ENCODE measurements at places on chromosomes 16 and 17.
A peak's percentile ranks its signal among the peaks of the same experiment; 100 is the strongest.

- peak; percentile 44 for DNase-seq
Observed at GRCh38 chr17:16287563-16288027, 65.7 kb downstream of the CENPV start.

DNA sequence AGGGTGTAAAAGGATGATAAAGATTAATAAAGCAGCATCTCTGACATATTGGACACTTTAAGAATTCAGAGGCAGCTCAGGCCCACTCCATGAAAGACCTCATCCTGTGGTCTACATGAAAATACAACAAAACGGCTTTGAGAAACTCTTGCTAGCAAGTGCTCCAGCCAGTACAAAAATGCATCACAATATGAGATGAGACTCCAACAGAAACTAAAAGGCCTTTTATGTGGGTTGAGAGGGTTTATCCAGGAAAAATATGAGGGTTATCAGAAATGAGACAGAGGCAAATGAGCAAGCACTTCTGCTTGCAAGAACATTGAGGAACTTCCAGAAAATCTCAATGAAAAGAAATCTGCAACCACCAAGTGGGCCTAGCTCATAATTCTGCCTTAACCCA lies 65.7 kb downstream of the LITAF start:
- no peak for DNase-seq

- no peak for DNase-seq
Observed at GRCh38 chr17:216625-217024, 35.2 kb upstream of the DOC2B start.

- peak; percentile 27 for DNase-seq
Observed at GRCh38 chr16:57358527-57359095, at the start of gene CCL22. TSS of gene CCL22 (plus strand) at chr16:57358783. CDS start at chr16:57358817, 34 bp downstream.

DNA sequence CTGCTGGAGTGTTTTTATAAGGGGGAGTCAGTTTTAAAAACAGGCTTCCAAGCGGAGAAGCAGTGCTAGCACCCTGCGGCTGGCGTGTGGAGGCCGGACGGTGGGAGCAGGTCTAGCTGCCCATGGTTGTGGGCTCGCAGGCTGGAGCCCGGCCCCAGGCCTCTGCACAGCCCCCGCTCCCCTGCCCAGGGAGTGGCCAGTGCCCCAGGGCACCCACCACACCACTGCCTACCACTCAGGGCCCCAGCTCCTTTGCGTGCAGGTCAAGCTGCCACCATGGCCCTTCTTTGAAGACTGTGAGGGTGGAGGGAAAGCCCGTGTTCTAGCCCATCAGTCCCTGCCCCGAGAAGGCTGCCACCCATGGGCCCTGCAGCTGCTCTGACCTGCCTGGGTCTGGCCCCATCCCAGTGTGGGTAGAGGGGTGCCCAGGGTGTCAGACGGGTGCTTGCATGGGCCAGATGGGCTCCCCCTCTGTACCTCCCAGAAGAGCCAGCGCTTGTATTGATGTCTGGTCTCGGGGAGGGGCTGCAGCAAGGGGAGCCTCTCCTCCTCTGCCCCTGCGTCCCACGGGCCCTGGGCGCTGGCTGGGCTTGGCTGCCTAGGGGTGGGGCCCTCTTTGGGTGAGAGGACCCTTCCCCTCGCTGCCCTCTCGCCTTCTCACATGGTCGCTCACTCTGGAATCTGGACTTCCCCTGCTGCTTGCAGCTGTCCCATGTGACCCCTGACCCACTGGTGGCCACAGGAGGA lies 1.5 kb upstream of the NUDT16L1 start:
- DNase-seq = no peak

DNA sequence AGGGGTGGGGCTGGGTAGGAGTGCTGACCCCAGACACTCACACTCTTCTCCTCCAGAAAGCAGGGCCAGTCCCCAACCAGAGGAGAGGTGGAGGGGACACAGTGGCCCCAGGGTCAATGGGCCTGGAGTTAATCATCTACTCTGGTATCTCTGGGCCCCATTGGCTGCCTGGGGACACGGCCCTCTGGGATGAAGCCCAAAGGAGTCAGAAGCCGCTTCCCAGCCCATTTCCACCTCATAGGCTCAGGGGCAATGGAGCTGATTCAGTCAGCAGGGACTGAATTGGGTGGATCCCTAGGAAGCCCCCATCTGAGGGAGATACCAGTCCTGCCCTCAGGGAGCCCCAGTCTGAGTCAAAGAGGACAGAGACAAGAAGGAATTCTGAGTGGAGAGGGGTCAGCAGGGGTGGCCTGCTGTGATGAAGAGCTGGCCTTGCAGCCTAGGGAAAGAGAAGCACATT lies 2.9 kb upstream of the NAGS start:
- no peak for DNase-seq

DNA sequence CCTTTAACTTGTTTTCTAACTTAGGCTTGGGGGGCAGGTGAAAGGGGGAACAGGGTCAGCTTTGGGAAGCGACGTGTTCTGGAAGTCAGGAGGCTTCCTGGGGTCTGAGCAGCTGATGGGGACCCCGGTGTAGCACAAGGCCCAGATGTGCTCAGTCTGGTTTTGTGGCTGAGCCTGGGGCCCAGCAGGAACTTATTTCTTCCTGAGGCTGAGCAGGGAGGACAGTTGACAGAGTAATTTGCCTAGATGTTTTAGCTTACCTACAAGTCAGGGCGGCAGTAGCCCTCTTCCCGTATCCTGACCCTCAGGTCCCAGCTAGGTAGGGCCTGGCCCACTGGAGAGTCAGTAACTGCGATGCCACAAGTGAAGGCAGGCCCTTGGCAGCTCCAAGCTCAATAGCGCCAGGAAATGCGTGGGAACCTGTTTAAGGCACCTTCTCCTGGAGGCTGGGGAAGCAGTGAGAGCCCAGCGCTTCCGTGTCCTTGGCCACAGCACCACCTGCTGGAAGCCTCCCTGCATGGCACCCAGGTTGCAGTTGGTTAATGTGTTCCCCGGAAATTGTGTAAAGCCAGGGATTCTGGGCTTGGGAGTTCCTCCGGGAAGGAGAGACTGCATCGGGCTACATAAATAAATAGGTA lies 5.2 kb downstream of the CCR7 start:
- peak; percentile 82 for DNase-seq

- no peak for DNase-seq
Observed at GRCh38 chr16:74315059-74315458, 18.4 kb downstream of the PSMD7 start.

GRCh38 chr16:49876716-49877129 lies 20.8 kb upstream of the ZNF423 start:
- DNase-seq = no peak

GRCh38 chr16:8941718-8942344 lies 21.9 kb downstream of the USP7 start:
- peak; percentile 40 for DNase-seq

DNA sequence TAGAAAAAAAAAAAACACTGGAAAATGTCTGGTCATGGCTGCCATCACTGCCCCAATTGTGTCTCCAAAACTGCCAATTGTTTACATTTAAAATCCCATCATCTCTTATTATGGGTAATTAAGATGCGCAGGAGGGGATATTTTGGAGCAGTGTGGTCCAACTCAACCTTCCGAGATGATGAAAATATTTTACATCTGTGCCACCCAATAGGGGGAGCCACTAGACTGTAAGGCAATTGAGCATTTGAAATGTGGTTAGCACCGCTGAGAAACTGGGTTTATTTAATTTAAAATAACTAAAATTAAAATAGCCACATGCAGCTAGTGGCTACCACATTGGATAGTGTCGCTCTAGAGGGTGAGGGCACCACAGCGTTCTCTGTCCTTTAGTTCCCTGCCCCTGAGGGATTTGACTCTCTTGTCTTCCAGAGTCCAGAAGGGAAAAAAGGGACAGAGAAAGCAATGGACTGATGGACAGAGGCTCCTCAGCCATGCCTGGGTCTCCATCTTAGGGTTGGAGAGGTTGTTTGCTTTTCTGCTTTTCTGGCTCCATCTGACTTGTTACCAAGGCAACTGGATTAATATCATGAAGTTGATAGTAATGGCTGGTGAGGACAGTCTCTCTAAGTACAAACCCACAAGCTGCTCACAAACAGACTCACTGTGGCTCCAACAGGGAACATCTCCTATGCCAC lies 3.5 kb downstream of the MPO start:
- DNase-seq = peak; percentile 36

DNA sequence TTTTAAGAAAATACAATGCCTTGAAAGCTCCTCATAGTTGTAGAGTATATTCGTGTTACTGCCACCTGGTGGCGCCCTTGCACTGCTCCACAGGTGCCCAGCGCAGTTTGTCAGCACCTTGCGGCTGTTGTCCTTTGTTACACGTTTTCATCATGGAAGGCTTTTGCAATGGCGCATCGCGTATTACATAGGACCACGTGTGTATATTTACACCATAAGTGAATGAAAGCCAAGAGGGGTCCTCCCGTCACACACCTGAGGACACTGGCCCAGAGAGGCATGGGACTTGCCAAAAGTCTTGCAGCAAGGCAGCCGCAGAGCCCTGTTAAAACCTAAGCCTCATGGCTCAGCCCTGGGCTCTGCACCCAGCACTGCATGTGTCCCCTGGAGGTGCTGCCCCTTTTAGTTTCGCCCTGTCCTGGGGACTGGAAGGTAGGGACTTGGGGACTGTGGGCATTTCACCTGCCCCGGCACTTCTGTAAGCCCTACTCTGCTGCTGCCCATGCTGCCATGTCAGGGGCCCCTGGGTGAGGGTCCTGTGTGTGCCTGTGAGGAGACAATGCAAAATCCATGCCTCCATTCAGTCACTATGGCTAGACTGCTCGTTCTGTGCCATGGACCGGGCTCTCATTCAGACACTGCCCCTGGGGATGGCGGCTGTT lies 24.3 kb downstream of the POLR3E start:
- peak; percentile 74 for DNase-seq

DNA sequence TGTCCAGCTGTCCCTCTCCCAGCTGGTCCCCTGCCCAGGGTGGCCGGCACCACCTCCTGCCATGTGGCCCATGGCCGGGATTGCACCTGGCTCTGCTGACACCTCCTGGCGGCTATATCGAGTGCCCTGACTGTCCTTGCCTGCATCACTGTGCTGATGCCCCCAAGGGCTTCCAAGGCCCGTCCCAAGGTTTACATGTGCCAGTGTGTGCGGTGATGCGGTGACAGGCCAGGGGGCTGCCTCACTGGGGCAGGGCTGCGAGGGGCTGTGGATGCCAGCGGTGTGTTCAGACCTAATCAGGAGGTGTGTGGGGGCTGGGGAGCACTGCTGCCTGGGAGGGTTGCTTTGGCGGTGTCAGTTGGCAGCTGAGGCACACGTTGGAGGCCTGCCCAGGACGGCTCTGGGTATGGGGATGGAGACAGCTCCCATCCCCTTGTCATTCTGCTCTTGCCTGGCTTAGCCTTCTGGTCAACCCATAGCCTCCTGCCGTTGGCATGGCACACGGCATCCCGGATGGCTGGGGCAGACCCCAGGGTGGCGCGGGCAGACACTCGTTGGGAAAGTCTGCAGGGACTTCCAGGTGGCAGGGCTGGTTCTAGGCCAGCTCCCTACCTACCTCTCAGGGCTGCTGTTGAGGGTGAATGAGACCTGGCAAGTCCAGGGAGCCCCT lies 5.5 kb downstream of the MAP2K3 start:
- no peak for DNase-seq

DNA sequence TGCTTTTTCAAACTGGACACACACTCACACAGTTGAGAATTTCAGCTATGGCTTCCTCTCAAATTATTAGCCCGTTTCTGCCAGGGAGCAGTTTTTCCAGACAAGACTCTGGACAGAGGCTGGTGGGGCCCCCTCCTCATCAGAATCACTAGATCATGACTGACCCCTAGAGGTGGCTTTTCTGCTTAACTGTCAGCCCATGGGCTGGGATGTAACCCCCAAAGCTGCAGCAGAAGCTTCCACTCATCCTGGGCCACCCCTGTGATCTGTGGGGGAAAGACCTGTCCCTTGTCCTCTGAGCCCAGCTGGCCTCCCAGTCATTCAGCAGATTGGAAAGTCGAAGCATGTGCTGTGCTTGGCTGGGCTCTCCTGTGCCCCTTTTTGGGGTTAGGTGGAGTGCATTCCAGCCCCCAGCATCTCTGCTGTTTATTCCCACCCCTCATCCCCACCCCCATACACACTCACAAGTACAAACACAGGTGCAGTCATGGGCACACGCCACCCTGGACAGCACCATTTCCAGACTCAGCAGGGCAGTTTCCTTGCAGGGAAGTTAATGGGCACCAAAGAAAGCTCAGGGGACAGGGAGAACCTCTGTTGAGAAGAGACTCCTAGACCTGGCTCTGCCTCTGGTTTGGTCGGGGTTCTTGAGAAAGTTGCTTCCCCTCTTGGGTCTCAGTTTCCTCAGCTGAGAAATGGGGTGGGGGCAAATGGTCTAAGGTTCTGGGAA lies 77.6 kb upstream of the RBL2 start:
- DNase-seq = no peak

GRCh38 chr17:64003526-64004121 lies 5.5 kb downstream of the PRR29 start:
- no peak for DNase-seq

- no peak for DNase-seq
Observed at GRCh38 chr16:12600116-12600515, 203.6 kb downstream of the CPPED1 start.

- DNase-seq = no peak
Observed at GRCh38 chr16:27597361-27597760, 47.4 kb downstream of the KATNIP start.

GRCh38 chr17:72635034-72635635 lies 457.4 kb downstream of the SLC39A11 start:
- DNase-seq = no peak

DNA sequence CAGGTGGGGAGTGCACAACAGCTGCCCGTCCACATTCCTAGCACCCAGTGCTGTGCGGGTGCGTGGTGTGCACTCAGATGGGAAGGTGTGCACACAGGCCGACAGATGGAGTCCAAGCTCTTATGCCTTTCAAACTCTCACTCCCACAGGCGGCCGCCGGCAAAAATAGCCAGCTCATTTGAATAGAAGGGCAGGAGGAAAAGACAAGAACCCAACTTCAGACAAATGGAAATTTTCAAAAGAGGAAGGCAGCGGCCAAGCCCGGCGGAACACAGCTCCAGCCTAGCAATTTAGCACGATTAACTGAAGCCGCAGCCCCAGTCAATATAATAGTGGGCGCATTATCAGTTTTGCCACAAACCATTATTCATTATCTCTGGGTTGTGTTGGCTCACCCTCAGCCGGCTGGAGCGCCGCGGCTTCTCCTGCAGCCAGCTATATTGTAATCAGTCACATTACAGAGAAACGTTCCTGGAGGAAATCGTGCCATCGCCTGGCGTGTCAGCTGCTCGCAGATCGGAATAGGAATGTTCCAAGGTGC lies 103.9 kb upstream of the SEC14L1 start:
- no peak for DNase-seq

DNA sequence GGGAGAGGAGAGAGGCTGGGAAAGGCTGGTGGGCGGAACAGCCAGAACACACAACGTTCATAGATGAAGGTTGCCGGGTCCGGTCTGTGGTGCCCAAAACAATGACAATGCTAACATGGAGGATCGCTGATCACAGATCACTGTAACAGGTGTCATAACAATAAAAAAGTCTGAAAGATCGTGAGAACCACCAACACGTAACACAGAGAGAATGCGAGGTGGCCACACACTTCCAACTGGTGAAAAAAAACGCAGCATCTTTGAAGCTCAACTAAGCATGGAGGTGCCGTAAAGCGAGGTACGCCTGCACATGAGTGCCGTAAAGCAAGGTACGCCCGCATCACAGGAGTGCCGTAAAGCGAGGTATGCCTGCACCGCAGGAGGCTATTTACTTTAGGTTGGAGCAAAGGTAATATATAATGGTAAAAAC lies 42.3 kb downstream of the ABR start:
- DNase-seq = peak; percentile 30
